ENCODE measurements at places on chromosomes 1 and 21. TPM values are rescaled to one million over a fixed set of nuclear protein-coding genes. Genes with fewer than 3 reads are reported as not detected.

DNA sequence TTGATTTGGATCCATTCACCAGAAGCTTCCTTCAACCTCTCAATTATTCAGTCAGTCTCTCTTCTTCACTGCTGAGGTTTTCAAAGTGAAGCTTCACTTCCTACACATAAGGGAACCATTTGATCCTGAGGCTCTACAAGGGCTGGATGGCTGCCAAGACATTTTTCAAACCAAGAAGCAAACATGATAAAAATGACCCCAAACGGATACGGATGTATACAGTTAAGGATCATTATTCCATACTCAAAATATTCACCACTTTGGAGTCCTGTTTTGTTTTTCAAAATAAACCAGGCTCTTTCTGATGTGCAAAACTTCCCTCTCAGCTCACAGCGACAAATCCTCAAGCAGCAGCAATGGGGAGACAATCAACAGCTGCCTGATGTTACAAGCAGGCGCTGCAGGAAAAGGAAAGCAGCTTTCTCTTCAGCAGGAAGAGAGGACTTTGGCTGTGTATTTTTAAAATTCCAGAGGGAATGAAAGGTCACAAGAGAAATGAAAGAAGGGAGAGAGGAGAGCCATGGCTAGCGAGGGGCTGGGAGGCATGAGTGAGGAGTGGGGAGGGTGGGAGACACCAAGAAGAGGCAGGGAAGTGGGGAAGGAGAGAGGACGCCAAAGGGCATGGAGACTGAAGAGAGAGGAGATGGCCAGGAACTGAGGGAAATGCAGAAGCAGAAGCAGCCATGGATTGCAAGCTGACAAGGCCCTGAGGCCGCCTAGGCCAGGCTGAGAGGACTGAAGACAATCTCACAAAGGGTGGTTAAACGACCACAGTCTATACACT is 145.4 kb downstream of the SLC45A1 start:
- DNase-seq: peak; percentile 92

- no peak for DNase-seq
These were observed 119.2 kb upstream of the ATP1B1 start for GRCh38 chr1:168987330-168987729.

INKA2 gene
- total RNA-seq: 16.6 TPM

CREG1 gene
- total RNA-seq: 56.8 TPM

DNA sequence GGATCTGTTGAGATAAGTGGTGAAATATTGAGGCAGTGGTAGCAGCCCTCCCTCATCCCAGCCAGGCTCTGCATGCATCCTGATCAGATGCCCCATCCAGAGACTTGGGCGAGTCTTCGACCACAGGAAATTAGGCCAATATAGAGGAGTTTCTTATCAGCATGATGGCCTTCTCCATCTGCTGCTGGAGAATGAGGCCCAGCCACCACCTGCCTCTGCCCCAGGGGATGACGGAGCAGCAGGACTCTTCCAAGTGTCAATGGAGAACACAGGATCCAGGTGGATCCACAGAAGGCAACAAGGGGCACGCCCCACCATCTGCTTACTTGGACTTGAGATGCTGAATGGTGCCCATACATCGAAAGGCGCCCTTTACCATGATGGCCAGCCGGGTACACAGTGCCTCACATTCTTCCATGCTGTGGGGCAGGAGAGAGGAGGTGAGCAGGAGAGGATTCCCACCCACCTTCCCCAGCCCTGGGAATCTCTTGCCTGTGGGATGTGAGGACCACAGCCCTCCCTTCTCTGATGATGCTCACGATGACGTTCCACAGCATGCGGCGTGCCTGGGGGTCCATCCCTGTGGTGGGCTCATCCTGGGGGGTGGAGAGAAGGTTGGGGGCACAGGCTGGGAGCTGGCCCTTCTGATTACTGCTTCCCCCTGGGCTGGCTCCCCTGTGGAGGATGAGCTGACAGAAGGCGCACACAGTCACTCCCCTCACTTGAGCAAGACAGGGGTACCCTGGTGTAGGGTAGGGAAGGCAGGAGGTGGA is 91.5 kb upstream of the GCLM start:
- DNase-seq: no peak

- no peak for DNase-seq
These were observed 41.0 kb upstream of the PTPRC start for GRCh38 chr1:198597690-198598430.

DNA sequence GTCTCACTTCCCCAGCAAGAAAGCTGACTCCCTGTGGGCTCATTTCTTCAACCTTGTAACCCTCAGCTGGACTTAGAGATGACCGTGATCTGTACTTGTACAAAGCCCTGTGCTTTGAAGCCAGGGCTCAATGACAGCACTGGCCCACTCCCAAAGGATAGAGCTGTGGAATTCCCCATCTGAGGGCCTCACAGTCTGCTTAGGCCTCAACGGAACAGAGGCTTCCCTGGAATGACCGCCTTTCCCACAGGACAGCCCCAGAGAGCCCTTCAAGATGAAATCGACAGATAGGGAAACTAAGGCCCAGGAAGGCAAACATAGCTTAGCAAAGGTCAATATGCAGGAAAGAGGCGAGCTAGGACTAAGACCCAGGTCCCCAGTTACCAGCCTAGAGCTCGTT is 11.5 kb downstream of the SLC9A1 start:
- DNase-seq: peak; percentile 81

JTB gene
- 120 TPM for total RNA-seq

GRCh38 chr1:5753549-5754421 is 238.4 kb downstream of the NPHP4 start:
- no peak for DNase-seq

DNA sequence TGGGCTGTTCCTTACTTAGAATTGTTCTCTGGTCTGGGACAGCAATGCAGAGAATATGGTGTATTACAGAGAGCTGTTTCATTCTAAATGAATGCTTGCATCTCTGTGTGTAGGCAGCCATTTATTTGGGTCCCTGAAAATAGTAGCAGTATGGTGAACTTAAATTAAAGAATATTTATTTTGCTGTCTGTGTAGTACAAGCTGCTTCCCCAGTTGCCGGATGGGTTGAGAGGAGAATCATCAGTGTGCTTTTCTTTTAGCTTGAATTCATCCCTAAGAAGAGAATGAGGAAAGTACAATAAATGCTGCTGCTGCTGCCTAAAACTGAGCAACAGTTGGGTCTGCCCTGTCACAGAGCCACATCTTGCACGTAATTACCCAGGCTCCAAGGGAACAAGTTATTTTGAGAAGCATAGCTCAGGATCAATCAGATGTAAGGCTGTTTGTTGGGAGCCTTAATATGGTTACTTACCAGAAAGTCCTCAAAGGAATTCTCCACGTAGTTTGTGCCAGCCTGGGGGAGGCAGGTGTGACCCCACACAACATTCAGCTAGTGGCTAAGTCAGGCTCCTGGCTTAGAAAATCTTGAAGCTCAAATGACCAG is 16.6 kb downstream of the ACTN2 start:
- no peak for DNase-seq

DNA sequence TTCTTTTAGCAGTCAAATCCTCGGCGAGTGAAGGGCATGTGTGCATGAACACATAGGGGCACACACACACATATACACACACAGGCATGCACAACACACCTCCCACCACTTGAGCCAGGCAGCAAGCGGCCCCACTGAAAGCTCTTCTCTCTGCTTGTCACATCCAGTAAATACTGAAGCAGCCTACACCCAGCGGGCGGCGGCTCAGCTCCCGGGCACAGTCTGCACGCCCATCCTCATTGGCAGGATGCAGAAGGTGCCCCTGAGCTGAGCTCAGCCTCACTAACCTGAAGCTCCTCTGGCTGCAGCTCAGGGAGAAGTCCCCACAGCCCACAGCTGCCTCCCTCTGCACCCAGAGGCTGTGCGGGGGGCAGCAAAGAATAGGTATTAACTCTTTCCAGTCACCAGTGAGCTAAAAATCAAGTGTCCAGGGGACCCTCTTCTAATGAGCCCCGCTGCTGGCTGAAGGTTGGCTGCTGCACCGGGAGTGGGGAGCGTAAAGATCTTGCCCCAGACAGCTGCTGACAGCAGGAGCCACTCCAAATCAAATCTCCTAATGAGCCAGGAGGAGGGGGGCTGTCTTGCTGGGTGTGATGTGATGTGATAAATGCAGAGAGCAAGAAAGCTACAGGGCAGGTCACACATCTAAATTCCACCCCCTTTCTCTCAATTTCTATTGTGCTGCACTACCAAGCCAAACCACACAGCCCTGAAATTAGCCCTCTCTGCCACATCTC is 12.5 kb downstream of the RGS8 start:
- DNase-seq: no peak

- DNase-seq: no peak
These were observed 124.6 kb downstream of the PEX14 start for GRCh38 chr1:10599194-10599861.

RPTN gene
- 1.7 TPM for total RNA-seq

MEX3A gene
- total RNA-seq: 4.6 TPM

GRCh38 chr1:100988121-100988520 is 37.5 kb downstream of the DPH5 start:
- no peak for DNase-seq

- DNase-seq: no peak
These were observed 1.0 kb upstream of the MFN2 start for GRCh38 chr1:11979028-11979850.

KRTAP24-1 gene
- total RNA-seq: 9.9 TPM

DNA sequence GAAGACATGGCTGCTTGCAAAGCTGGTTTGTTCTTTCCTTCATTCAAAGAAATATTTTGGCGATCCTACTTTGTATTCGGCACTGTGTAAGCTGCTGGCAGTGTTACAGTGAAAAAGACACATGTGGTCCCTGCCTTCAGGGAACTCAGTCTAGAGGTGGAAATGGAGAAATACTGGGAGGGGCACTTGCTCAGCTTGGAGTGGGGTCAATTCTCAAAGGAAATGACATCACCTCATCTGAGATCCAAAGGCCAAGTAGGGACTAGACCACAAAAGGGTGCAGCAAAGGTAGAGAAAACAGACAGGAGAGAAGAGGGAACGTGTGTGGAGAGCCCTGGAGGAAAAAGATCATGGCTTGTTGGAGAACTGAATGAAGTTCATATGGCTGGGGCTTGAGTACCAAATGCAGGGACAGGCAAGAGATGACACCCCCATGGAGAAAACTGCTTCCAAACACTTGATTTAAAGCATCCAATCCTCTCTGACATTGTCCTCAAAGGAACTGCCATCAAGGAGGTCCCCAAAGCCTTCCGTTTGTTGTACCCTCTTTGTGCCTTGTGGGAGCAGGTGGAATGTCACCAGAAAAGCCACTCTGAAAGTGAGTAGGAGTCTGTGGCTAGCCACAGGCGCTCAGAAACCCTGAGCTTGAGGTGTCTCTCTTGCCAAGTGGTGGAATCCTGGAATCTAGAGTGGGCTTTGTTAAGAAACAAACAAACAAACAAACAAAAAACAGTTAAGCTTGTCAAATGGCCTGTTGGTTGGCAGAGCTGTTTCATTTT is 48.3 kb upstream of the TDRD10 start:
- no peak for DNase-seq

RGS2 gene
- 294 TPM for total RNA-seq

DNA sequence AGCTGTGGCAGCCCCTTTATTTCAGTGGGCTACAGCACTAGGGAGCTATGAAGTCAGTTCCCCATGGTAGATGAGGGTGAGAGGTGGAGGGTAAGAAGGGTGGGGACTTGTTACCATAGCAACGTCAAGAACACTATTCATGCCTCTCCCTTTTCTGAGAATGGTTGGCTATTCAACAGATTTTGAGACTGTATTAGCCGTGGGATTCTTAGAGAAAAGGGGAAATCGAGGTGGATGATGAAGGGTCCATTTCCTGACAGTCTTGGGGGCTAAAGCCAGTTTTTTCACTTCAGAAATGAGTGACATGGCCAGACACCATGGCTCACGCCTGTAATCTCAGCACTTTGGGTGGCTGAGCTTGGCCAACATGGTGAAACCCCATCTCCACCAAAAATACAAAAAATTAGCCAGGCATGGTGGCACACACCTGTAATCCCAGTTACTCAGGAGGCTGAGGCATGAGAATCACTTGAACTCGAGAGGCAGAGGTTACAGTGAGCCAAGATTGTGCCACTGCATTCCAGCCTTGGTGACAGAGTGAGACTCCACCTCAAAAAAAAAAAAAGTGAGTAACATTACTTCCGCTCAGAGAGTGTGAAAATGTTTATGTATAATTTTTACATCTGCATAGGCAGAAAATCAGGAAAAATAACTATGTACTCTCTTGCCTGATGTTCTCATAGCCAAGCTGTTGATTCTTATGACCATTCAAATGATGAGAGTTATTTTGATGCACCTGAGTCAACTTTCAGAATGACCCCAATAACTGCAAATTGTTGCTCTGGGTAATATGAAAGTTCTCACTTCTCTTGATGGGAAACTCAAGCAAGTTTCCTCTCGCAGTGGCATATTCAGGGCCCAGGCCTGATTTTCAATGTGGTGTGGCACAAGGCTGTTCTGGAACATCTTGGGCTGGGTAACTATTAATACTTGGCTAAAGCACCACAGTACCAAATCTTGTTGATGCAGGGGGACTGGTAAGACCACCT is 23.2 kb upstream of the RGSL1 start:
- no peak for DNase-seq

DNA sequence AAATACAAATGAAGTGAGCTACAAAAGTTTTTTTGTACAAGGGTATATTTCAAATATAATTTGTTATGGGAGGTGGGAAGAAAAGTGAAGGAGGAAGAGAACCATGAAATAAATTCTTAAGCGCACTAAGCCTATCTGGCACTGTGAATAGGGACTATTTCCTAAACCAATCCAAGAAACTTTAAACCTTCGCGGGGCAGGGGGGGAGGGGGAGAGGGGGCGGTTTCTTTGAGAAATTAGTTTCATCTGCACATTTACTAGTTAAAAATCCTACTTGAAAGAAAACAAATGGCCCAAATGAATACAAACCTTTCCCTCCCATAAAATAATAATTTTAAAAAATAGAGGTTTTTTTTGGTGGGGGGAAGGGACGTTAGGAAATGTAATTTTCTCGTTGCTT is 364 bp downstream of the GOLPH3L start:
- no peak for DNase-seq

DNA sequence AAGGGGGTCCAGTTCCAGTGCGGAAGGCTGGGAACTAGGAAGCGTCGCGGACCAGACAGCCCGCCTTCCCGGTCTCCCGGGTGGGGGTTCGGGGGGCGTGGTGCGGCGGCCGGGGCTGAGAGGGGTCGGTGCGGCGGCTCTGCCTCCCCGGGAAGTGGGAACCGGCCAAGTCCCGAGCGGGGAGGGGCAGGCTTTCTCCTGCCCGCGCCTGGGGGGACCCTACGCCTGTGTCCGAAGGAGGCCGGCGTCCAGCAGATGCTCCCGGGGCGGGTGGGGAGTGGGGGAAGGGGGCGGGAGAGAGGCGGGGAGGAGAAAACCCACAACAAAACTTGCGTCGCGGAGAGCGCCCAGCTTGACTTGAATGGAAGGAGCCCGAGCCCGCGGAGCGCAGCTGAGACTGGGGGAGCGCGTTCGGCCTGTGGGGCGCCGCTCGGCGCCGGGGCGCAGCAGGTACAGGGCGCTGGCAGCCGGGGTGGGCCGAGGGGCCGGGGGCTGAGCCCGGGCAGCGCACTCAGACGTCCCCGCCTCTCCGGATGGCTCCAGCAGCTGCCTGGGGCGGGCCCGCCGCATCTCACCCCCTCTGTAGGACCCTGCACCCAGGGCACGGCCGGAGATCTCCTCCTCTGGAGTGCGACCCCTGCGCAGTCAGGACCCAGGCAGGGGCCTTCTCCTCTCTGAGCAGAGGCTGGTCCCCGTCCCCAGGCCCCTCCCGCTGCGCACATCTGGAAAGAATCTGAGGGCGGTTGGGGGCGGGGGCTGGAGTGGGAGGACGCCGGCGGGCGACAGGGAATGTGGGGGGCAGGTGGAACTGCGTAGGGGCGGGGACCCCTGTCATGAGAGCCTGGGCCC is at the start of gene PODN:
PODN (plus strand) TSS at position 355 of the 849 bp plus-strand sequence. CDS start 7,643 bp downstream, outside the sequence.
- peak; percentile 45 for DNase-seq

- DNase-seq: no peak
These were observed 101.3 kb upstream of the SLC25A33 start for GRCh38 chr1:9437961-9438430.
